ENCODE measurements at places on chromosomes 6 and 20. TPM values are rescaled to one million over a fixed set of nuclear protein-coding genes. Genes with fewer than 3 reads are reported as not detected.
A peak's percentile ranks its signal among the peaks of the same experiment; 100 is the strongest.

The CLIC5 gene
- 1.1 TPM for polyA plus RNA-seq

The DSE gene
- polyA plus RNA-seq: 9.8 TPM

The TMEM151B gene
- polyA plus RNA-seq: 45.5 TPM

The JARID2 gene
- polyA plus RNA-seq: 19.7 TPM

The SCGN gene
- 383 TPM for polyA plus RNA-seq

The CLPSL2 gene
- 2.3 TPM for polyA plus RNA-seq

The MAPK13 gene
- 40.2 TPM for polyA plus RNA-seq

The PRRT1 gene
- 48.8 TPM for polyA plus RNA-seq

The SLC29A1 gene
- polyA plus RNA-seq: 35.6 TPM

The TFB1M gene
- 9.9 TPM for polyA plus RNA-seq

The SLCO4A1 gene
- polyA plus RNA-seq: 18.2 TPM

The HLA-A gene
- polyA plus RNA-seq: 522 TPM

The TRIM31 gene
- polyA plus RNA-seq: not detected

The TXLNB gene
- polyA plus RNA-seq: 1.8 TPM

DNA sequence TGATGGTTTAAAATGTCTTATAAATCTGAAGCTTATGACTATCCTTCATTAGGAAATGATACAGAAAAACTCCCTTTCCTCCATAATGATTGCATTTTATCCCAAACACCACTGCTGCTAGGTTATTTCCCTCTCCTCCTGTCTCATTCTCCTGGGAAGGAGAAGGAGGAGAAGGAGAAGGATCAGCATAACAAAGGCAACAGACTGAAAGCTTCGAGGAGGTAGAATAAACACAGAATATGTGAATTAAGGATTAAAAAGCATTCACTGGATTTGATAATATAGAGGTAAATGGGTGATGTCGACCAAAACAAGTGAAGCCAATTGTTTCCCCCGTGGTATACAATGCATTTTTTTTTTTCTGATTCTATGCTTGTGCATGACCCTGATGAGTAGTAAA lies 82.0 kb downstream of the WASF1 start:
- DNase-seq: no peak

DNA sequence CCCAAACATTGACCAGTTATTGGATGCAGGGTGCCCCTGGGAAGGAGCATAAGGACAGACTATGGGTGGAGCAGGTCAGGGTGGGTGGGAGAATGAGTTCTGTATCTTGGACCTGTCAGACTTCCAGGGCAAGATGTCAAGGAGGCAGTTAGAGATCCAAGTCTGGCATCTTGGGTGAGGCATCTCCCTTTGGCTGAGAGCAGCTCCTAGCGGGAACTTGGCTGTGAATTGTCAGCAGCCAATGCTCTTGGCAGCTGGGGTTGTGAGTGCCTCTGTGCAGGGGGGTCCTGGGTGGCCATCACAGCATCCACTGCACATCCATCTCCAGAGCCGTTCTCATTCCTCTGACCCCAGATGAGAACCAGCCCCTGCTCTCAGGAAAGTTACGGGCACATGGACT lies 117.0 kb upstream of the MYL9 start:
- DNase-seq: no peak

DNA sequence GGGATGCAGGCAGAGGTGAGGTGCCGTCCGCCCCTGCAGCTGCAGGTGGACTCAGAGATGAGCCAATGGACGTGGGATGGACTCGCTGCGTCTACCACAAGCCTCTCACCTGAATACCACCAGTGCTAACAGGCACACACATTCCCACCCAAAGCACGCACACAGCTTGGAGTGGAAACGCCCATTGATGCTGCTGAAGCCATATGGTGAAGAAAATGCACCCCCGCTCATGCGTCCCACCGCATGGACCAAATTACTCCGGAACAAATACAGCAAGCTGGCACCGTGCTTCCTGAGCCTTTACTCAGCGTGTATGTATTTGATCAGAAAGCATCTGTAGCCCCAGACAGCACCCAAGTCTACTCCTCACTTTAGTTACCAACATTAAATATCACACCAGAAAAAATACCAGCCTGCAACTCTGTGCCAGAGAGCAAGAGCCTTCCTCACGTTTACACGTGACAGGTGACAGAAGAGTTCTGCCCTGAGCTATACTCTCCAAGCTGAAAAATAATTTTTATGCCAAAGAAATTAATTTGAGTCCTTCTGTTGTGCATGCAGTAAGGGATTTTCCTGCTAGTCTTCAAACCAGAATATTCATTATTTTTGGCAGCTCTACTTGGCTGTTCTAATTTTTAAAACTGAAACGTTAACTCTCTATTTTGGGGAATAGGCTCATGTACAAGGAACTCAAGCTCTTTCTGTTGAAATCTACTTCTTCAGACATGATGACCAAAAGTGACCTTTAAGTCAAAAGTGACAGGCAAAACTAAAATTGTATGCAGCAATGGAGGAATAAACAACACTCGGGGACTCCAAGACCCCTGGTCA lies 58.2 kb upstream of the SYNDIG1 start:
- peak; percentile 28 for DNase-seq

DNA sequence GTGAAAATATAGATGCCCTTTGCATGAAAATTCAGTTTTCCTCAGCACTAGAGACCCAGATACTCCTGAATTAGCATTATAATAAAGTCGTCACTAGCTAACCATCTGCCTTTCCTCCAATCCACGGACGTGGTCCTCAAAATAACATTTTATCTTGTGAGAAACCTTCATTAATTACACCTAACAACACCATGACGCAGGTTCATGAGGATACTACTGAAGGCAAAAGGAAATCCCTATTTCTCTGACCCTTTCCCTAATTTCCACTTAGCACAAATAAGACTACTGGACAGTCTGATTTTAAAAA lies 1.3 kb upstream of the PNISR start:
- DNase-seq: no peak

DNA sequence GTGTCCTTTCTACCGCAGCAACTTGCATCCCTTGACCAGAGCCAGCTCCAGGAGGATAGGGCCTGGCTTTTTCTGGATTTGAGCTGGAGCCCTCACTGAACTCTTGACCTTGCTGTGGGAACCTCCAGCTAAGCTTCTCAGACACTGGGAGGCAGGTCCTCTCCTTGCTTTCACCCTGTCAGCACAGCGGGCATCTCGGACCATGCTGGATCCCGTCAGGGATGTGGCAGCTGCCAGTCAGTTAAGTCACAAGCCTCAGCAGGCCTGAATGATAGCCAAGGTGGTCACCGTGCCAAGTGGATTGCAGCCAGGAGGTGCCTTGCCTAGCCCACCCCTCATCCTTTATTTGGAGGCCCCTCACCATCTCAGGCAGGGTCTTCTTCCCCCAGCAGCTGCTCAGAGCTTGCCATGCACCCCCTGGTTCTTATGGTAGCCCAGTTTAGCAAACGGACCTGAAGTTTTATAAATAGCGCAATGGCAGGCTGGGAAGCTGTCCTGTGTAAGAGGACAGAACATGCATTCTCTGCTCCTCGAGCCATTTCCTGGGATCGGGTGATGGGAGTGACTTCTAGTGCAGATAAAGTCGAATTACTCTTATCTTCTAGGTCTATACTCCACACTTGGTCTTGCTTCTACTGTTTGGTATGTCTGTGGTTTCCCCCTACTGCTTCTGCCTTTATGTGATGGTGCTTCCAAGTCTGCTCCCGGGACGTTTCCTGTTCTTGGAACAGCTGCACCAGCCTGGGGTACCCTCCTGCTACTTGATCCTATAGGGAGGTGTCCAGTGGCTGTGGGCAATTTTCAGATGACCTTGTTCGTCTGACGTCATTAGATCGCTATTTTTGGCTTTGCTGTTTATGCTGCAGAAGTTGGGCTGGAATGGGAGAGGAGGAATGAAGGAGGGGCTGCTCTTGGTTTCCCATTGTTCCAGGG lies 7.1 kb upstream of the MYLK2 start:
- DNase-seq: no peak

GRCh38 chr6:91534614-91535013 lies 947.7 kb upstream of the MAP3K7 start:
- DNase-seq: no peak

DNA sequence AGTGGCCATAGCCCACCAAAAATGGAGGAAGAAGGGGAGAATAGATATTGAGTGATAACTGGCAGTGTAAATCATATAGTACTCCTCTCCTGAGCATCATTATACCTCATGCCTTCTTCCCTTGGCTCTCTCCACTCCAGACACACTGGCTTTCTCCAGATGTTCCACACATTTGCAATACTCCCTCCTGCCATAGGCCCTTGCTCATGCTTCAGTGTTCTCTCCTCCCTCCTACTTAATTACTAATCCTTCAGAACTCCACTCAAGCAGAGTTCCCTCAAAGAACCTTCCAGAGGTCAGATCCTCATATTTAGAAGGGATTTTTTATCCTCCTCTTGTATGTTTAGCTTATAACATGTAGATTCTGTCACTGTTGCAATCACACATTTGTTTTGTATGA lies 279.5 kb upstream of the SUPT3H start:
- no peak for DNase-seq

GRCh38 chr6:168373389-168373788 lies 53.8 kb upstream of the DACT2 start:
- DNase-seq: no peak

GRCh38 chr6:129490521-129491255 lies 219.3 kb downstream of the ARHGAP18 start:
- no peak for DNase-seq

- no peak for DNase-seq
These were observed 77.9 kb downstream of the MRPL14 start for GRCh38 chr6:44049163-44049988.

GRCh38 chr6:44074813-44075646 lies 52.2 kb downstream of the MRPL14 start:
- DNase-seq: no peak

- peak; percentile 74 for DNase-seq
These were observed 44.0 kb downstream of the EFCAB8 start for GRCh38 chr20:32902456-32903420.

- DNase-seq: no peak
These were observed 207.8 kb downstream of the WDR27 start for GRCh38 chr6:169494038-169494437.

DNA sequence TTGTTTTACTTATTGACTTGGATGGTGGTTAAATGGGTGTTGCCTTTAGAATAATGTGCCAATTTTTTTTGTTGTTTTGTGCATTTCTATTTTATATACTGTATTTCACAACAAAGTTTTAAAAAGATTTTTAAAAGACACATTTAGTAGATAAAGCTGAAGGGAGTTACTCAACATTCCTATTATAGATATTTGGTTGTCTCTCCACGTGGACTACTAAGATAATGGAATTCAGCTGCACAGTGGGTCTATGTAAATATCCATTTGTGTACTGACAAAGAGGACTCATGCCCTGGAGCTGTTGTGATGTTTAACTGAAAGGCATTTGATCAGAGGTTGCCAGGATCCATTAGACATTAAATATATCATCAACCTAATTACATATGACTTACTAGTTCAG lies 23.2 kb upstream of the FAM135A start:
- no peak for DNase-seq

DNA sequence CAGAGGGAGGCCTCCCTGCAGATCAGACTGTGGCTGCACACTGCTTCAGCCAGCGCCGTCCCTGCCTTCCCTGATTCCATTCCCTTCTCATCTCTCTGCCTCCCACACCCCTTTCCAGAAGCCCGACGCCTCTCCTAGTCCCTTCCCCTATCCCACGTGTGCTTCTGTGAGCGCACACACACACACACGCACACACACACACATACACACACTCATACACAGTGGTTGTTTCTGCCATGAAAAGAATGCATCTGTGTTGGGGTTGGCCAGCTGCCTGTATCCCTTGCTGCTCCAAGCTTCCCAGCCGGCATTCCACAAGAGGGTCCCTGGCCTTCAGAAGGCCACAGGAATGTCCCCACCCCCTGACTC lies 51.7 kb downstream of the MOCS1 start:
- DNase-seq: no peak

DNA sequence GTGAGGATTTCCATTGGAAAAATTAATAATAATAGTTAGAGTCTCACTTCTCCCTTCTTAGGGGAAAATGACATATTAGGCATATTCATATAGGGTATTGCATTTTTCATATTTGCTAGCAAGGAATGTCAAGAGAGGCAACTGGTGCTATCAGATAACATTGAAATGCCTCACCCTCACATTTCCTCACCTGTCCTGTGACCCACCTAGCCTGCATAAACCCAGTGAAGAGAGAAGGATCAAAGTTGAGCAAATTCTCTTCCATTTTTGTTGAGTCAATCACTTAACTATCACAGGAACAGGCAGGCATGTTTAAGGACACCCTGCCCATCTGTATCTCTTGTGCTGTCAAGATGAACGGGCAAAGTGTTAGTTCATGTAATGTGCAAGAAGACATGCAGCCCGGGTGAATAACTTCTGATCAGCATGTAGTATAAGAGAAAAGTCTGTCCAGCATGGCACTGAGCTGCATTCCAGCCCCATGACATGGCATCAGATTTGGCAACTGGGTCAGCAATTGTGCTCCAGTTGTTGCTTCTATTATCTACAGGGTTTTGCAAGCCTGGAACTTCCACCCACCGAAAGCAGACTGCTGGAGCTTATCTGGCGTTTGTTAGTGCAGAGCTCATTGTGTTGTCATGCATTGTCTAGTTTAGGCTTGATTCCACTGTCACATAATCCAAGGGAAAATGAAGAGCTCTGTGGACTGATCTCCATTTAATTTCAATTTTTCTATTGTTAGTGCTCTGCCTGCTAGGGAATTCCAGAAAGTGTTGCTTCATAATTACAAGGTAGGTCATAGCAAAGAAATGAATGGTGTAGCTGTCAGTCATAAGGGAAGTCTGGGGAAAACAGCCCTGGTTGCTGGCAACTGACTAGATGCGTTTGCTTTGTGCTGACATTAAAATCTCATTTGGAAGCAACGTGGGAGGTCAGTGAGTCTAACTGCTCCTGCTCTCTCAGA lies 138.4 kb upstream of the TNFAIP3 start:
- peak; percentile 18 for DNase-seq

- DNase-seq: no peak
These were observed 12.5 kb downstream of the ALDH8A1 start for GRCh38 chr6:134937426-134937825.

- DNase-seq: no peak
These were observed 328.6 kb upstream of the SYNCRIP start for GRCh38 chr6:85971238-85971637.

- DNase-seq: peak; percentile 56
These were observed 42.2 kb upstream of the UST start for GRCh38 chr6:148704400-148705246.

DNA sequence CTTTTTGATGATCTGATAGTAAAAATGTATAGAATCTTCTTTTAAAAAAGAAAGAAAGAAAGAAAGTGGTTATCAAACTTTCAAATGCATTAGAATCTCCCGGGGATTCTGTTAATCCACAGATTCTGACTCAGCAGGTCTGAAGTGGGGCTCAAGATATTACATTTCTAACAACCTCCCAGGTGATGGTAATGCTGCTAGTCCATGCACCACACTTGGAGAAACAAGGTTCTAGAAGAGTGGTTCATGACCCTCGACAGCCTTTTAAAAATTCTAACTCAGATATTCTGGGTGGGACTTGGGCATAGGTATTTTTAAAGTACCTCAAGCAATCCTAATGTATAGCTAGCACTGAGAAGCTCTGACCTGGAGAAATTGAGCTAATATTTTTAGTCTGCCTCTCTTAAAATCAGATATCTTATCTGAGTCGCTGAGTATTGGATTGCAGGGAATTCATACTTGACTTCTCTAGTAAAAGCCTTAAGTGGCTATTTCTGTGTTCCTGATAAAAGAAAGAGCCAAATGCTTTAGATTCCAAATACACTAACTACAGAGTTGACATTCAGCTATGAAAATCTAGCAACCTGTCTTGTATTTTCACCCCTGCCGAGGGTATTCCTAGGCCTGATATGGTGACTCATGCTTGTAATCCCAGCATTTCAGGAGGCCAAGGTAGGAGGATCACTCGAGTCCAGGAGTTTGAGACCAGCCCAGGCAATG lies 252.4 kb downstream of the PHACTR1 start:
- DNase-seq: no peak

All from brain (organoid and tissue), 16 donors.